ENCODE measurements at places on chromosomes 13 and 19. TPM values are rescaled to one million over a fixed set of nuclear protein-coding genes. Genes with fewer than 3 reads are reported as not detected.

Gene ZNF560
- total RNA-seq = not detected

Gene MBD3L2
- not detected for total RNA-seq

Gene EPS8L1
- 0.65 TPM for total RNA-seq

Gene C19orf81
- total RNA-seq = not detected

Gene F7
- total RNA-seq = 52.5 TPM

Gene ZIK1
- 1.2 TPM for total RNA-seq

Gene NOTCH3
- 3.7 TPM for total RNA-seq

Gene IGFL3
- total RNA-seq = not detected

Gene TMEM259
- total RNA-seq = 80.3 TPM

Gene IRGC
- total RNA-seq = not detected

Gene OXGR1
- not detected for total RNA-seq

Gene RFC3
- total RNA-seq = 19.1 TPM

Gene CEACAM20
- total RNA-seq = 0.25 TPM

Gene ZNF284
- total RNA-seq = 0.67 TPM

Data from liver (tissue), 10 donors.